Activated CD4-positive, alpha-beta T cell treated with anti-CD3 and anti-CD28 coated beads, Interleukin-2, amount 50 U/mL, for 16 hours (primary cell): ENCODE measurements at places on chromosomes 3 and 15.

DNA sequence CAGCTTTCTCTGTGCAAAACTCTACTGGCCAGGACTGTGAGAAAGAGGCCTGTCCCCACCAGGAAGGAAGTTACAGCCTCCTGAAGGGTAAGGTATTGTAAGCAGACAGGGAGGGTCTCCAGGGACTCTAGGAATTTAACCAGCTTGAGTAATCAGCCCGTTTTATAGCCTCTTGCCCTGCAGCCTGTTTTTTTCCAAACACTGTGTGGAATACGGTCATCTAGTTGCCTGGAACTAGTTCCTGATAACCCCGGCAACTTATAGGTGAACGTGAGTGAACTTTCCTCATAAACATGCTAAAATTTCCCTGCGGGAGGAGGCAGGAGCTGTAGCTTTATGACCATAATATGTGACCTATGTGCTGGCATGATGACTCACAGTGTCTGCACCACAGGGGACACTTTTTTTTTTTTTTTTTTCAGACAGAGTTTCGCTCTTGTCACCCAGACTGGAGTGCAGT, 60.1 kb upstream of the DAZL start:
- no peak for DNase-seq

DNA sequence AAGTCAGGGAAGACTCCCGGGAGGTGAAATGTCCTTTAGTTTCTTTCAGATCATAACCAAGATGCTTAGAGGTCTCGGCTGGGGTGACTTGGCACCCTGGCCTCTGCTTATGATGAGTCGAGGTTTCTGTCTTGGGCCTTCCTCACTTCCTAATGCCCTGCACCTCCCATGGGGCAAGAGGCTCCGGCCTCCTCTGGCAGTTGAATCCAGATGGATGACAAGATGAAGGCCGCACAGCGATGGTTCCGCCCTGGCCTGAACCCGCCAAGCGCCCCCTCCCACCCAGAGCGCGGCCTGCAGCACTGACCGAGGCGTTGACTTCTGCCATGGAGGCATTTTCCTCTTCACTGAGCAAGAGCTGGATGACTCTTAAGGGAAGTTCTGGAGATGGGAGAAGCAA, 31.3 kb downstream of the MUC20 start:
- no peak for DNase-seq

DNA sequence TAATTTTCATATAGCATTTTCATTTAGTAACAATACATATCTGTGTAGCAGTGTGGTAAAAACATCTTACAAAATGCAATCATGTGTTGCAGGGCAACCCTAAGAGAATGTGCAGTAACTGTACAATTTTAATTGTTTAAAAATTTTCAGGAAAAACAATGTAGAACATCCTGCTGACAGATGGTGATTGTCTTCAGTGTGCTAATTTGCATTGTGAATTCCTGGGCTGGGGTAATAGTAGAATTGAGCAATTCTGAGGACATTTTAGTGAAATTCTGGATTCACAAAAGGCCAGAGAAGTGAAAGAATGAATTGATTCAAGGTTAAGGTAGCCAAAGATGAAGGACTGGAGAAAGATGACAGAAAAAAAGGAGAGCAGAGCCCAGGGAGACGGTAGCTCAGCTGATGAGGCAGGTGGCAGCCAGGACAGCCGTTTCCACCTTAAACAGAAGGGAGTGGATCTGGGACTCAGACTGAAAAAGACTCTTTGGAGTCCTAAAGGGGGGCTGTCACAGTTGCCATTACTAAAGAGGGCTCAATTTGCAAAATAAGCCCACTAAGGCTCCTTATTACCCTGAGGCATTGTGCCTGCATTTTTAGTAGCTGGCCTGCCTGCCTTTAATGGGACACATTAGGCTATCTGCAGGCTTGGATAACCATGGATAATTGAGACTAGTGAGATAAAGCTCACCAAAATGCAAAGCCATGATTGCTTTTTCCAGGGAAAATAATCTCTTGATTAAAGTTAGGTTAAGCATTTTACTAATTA, 8.6 kb downstream of the MAP3K13 start:
- DNase-seq = no peak

- DNase-seq = no peak
Measured at GRCh38 chr3:189001559-189001958, 170.2 kb upstream of the TPRG1 start.

- no peak for DNase-seq
Measured at GRCh38 chr3:25897019-25897418, 107.1 kb downstream of the OXSM start.

DNA sequence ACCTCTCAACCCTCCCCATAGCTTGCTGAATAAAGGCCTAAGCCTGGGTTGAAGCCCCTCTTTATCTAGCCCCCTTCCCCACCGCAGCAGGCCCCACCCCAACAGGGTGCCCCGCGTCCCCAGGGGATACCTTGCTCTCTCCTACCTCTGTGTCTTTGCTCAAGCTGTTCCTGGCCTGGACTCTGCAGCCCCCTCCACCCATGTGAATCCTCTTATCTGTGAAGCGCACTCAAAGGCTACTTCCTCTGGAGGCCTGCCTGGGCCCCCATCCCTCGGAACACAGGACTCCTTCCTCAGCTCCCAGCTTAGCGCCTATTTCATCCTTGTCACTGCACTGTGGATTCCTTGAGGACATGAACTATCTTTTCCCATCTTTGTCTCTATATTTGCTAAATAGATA, 61.4 kb upstream of the HERC1 start:
- no peak for DNase-seq

GRCh38 chr3:9400616-9401015, 3.2 kb downstream of the SETD5 start:
- no peak for DNase-seq

DNA sequence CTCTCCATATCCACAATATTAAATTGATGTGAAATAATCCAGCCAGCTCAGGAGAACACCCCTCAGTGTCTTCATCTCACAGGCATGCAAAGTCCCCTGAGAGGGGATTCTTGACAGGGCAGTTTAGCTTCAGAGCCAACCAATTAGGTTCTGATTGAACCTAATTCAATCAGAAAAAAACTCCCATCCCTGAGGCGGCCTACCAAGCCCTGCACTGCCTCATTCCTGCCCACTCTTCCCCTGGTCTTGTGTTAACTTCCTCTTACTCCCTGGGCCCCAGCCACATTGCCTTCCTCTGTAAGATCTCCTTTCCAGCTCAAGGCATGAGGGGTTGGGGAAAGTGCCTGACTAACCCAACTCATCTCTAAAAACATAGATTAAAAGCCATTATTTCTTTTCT, 46.1 kb downstream of the FRMD4B start:
- DNase-seq = no peak

- no peak for DNase-seq
Measured at GRCh38 chr3:9142362-9142761, 107.1 kb downstream of the SRGAP3 start.

DNA sequence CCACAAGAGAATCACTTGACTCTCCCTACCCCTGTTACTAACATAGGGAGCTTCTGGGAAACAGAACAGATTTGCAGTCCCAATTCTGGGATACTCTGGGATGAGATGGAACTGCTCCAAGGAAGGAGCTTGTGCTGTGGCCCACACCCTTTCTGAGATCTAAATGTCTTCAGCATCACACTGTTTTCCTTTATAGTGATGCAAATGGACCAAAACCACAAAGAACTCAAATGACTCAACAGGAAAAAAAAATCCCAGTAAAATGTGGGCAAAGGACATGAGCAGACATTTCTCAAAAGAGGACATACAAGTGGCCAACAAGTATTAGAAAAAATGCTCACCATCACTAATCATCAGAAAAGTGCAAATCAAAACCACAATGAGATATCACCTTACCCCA, 155.6 kb downstream of the NECTIN3 start:
- DNase-seq = no peak

DNA sequence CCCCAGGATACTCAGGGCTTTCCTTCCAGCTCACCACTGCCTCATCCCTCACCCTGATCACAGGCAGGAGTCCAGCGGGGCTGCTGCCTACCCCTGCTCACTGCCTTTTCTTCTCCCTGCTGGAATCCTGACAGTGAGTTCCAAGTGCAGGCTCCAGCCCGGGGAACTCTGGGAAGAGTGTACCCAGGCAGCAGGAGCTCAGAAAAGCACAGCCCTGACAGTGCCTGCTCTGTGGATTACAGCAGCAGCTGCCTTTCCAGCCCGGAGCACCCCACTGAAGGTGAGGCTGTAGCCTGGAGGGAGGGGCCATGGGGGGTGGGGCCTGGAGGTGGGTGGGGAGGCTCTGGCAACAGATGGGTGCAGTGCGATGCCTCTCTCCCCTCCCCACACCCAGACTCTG, 6.1 kb upstream of the JMJD7 start:
- DNase-seq = no peak

DNA sequence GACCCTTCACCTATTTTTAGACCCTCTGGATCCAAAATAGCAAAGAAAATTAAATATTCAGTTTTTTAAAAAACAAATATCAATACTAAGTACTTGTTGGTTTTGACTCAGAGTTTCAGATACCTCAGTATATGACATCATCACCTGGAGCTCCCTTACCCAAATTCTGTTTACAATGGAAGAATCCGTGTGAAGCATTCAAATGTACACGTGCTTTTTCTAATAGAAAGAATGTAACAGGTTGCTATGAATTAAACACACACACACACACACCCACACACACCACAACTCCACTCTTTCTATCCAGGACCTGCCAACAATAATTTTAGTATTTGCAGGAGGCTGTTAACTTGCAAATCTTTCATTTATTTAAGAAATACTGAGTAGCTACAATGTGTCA, 221.8 kb downstream of the THRB start:
- DNase-seq = no peak

DNA sequence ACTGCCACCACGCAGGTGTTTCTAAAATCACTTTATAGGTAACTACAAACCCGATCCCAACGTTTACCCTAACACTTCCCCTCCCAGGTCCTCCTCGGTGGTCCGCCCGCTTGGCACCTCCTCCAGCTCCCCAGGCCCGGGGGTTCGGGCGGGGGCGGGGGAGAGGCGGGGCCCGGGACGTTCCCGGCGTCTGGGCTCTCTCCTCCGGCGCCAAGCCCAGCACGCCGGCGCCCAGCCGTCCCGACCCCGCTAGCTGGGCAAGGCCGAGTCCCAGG, 562 bp downstream of the CGGBP1 start:
- no peak for DNase-seq

- no peak for DNase-seq
Measured at GRCh38 chr15:69723404-69724096, 270.9 kb downstream of the RPLP1 start.

GRCh38 chr3:54146506-54147239, 24.3 kb downstream of the CACNA2D3 start:
- peak; percentile 21 for DNase-seq

- no peak for DNase-seq
Measured at GRCh38 chr15:92745845-92746271, 90.3 kb upstream of the FAM174B start.

DNA sequence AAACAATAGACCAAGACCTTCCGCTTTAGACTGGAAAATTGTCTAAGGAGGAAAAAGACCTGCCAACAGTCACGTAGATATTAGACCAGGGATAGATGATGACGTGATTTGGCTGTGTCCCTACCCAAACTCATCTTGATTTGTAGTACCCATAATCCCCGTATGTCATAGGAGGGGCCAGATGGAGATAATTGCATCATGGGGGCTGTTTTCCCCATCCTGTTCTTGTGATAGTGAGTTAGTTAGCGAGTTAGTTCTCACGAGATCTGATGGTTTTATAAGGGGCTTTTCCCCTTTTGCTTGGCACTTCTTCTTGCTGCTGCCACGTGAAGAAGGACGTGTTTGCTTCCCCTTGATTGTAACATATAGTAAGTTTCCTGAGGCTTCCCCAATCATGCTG, 31.7 kb upstream of the SUCLG2 start:
- DNase-seq = no peak

- DNase-seq = no peak
Measured at GRCh38 chr3:177525987-177526712, 328.9 kb upstream of the TBL1XR1 start.

- peak; percentile 72 for DNase-seq
Measured at GRCh38 chr3:132417695-132418411, 551 bp downstream of the DNAJC13 start.

DNA sequence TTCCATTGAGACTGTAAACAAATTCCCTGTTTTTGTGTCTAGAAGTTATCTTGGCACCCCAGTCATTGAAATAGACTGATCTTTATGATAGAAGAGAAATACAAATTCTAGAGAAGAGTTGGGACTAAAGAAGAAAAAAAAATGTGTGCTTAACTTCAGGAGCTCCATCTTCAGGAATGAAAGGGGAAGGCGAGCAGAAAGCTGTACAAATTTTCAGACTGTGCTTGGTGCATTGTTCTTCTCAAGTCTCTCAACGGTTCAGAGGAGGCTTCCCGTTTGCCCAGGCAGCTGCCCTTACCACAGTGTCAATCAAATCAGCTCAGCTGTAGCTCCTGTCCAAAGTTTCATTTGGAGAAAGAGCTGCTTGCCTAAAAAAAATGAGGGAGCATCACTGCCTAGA, 41.7 kb downstream of the OXSM start:
- no peak for DNase-seq

GRCh38 chr3:140186421-140186920, 251.5 kb downstream of the CLSTN2 start:
- no peak for DNase-seq

GRCh38 chr3:174636451-174636850, 222.7 kb upstream of the NAALADL2 start:
- DNase-seq = no peak

GRCh38 chr3:143329567-143330211, 210.1 kb downstream of the CHST2 start:
- no peak for DNase-seq

DNA sequence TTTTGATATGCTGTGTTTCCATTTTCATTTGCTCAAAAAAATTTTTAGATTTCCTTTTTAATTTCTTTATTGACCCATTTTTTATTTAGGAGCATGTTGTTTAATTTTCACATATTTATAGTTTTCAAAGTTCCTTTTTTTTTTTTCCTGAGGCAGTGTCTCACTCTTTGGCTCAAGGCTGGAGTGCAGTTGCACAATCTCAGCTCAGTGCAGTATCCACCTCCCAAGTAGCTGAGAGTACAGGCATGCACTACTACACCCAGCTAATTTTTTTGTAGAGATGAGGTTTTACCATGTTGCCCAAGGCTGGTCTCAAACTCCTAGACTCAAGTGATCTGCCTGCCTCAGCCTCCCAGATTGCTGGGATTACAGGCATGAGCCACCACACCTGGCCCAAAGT, 36.2 kb downstream of the PFN2 start:
- DNase-seq = no peak

DNA sequence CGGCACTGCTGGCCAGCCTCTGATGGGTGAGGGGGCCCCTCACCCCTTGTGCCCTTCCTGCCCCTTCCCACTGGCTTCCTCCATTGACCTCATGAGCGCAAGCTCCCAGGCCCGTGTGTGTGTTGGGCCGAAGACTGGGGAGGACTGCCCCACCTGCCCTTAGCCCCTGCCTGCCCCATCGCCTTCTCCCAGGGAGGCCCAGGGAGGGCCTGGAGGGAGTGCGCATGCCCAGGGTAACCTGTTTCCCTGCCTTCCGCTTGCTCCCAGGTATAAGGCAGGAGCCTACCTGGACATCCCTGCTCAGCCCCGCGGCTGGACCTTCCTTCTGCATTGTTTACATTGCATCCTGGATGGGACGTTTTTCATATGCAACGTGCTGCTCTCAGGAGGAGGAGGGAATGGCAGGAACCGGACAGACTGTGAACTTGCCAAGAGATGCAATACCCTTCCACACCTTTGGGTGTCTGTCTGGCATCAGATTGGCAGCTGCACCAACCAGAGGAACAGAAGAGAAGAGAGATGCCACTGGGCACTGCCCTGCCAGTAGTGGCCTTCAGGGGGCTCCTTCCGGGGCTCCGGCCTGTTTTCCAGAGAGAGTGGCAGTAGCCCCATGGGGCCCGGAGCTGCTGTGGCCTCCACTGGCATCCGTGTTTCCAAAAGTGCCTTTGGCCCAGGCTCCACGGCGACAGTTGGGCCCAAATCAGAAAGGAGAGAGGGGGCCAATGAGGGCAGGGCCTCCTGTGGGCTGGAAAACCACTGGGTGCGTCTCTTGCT, 8.8 kb downstream of the DLL4 start:
- DNase-seq = no peak
